T-helper 17 cell (primary cell): ENCODE measurements at places on chromosomes 4 and X.

GRCh38 chr4:152456609-152457008, 79.3 kb downstream of the FBXW7 start:
- no peak for DNase-seq

DNA sequence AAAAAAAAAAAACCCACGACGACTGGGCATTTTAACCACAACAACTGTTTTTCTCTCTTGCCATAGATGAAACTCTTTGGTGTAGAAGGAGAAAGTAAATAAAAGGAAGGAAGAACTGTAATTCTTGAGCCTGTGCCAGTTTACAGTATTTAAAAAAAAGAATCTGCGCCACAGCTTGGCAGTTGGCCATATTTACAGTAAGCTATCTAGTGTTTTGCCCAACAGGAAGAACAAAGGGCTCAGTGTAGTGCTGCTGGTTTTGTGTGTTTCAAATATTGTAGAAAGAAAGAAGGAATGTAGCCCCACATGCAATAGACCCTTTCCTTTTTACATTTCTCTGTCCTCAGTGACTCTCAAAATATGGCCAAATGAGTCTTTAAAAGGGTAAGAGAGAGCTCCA, 66.1 kb downstream of the NR3C2 start:
- no peak for DNase-seq

GRCh38 chrX:153547195-153547594, 29.8 kb downstream of the ATP2B3 start:
- DNase-seq = no peak

DNA sequence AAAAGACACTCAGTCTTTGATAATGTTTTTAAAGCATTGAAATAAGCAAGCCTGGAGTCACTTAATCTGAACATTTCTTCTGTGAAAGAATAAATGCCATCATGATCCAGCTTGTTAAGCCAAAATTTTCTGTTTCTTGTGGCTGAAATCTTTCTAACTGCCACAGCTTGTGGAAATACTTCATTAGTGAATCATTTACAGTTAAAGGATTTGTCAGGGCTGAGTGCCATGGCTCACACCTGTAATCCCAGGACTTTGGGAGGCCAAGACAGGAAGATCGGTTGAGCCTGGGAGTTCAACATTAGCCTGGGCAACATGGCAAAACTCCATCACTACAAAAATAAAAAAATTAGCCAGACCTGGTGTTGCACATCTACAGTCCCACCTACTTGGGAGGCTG, 93.3 kb upstream of the PDE5A start:
- no peak for DNase-seq

GRCh38 chr4:32962100-32962499, 2241.9 kb downstream of the PCDH7 start:
- DNase-seq = no peak

- no peak for DNase-seq
Observed at GRCh38 chr4:121692261-121692660, 4.5 kb downstream of the ANXA5 start.

- DNase-seq = no peak
Observed at GRCh38 chr4:17619416-17620105, 5.1 kb downstream of the MED28 start.

GRCh38 chrX:81392396-81392795, 190.5 kb downstream of the SH3BGRL start:
- DNase-seq = no peak

DNA sequence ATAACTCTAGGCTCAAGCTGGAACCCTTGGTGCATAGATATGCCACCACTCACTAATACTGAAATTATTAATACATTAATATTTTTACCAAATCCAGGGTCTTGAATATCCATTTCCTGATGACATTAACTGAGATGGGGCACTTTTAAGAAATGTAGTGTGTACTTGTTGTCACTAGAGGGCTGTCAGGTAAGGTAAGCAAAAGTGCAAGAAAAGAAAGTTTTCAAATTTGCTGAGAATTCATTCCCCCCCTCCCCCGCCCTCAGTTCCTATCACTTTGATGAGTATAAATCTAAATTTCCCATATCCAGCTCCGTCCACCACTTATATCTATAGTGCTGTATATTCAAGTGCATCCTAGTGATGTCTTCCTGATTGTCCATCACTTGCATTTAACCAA, 20.5 kb upstream of the WDR44 start:
- no peak for DNase-seq

- no peak for DNase-seq
Observed at GRCh38 chr4:48093991-48094416, 40.0 kb downstream of the TXK start.

GRCh38 chr4:30605616-30606190, 114.5 kb upstream of the PCDH7 start:
- no peak for DNase-seq

- DNase-seq = peak; percentile 23
Observed at GRCh38 chr4:182925298-182925757, 8.1 kb upstream of the DCTD start.

DNA sequence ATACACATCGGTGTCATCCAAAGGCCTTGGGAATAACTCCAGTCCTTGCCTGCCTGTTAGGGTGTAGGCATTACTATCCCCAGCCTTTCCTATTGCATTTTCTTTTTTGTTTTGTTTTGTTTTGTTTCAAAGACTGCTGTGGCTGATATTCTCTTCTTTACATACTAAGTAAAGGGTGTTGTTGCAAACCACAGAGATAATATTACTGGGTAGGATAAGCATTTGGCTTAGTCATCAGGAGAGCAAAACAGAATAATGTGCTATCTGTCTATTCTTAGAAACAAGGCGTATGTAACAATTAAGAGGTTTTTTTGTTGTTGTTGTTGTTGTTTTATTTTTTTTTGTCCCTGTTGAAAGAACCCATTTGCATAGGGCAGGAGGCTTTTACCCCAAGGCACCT, 41.8 kb downstream of the UGT2B28 start:
- no peak for DNase-seq

- no peak for DNase-seq
Observed at GRCh38 chr4:26239801-26240200, 81.0 kb upstream of the RBPJ start.

DNA sequence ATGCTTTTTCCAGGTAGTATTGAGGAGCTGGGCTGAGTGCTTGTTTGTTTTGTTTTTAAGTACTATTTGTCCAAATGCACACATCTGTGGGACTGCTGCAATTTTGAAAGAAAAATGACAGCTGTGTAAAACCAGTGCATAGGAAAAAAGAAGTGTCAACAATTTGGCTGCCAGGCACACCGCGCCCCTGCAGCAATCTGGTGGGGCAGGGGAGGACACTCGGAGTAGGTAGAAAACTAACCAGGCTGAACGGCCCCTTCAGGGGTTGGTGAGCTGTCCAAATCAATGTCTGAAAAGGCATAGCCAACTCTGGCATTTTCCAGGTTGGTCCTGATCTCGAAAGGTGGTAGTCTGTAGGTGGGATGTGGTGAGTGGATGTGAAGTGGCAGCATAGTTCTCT, 1.1 kb downstream of the LDOC1 start:
- no peak for DNase-seq

GRCh38 chr4:16676230-16676770, 222.1 kb downstream of the LDB2 start:
- no peak for DNase-seq

DNA sequence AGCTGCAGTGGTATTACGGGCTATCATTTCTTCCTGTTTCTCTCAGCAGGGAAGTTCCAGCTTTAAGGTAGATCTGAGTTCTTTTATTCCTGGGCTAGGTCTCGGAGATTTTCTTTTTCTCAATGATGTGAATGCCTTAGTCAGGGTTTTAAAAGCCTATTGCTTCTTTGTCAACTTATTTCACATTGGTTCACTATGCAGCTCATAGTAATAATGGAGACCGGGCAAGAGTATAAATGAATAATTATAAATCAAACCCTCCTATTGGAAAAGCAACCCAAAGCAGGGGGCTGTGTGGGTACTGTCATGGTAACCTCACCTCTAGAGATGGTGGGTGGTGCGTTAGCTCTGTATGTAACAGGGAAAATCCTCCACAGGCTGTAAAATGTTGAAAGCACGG, 563.6 kb downstream of the RPA4 start:
- no peak for DNase-seq

DNA sequence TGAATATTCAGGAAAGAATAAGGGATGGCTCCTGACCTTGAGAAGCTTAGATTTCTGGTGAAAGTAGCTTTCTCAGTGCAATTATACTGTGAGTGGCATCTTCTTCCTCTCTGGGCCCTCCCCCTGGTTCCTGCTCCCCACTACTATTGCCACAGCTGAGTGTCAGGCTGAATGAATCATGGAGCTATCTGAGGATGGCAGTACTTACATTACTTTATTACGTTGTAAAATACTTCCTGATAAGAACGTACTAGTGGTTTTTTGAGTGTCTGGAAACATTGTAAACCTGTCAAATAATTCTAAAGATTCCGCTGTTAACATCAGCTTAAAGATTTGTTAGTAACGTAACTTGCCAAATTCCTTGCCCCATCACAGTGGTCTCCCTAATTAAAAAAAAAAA, 36.2 kb downstream of the ARHGAP10 start:
- DNase-seq = no peak

GRCh38 chr4:92100975-92101374, 202.8 kb upstream of the GRID2 start:
- no peak for DNase-seq

- no peak for DNase-seq
Observed at GRCh38 chr4:106365613-106366012, 3.0 kb downstream of the GIMD1 start.

DNA sequence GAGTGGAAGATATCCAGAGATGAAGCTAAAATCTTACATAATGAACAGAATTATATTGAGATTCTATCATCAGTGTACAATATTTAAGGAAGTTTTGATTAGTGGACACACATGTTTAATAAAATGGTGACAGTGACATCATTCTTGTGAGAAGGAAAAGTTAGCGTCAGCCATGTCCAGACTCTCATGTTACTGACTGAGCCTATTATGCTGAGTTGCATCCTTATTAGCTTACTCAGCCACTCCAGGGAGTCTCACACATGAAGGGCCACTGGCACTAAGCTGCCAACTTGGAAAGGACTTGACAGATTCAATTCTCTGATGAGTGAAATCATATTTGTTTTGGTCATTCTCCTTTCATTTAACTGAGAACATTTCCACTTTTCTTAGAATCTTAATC, 170.6 kb downstream of the BANK1 start:
- no peak for DNase-seq

- no peak for DNase-seq
Observed at GRCh38 chr4:13918110-13918509, 290.6 kb upstream of the BOD1L1 start.

DNA sequence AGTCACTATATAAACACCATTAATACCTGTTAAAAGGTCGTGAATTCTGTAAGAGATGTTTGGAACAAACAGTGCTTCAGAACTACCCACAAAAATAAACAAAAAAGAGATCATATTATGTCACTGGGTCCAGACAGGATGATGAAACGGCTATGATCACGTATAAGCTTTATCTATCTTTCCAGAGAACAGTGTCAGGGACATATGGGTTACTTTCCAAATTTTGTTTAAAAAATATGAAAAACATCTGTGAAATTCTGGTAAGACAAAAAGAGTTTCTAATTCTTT, 90.0 kb downstream of the SORBS2 start:
- no peak for DNase-seq

DNA sequence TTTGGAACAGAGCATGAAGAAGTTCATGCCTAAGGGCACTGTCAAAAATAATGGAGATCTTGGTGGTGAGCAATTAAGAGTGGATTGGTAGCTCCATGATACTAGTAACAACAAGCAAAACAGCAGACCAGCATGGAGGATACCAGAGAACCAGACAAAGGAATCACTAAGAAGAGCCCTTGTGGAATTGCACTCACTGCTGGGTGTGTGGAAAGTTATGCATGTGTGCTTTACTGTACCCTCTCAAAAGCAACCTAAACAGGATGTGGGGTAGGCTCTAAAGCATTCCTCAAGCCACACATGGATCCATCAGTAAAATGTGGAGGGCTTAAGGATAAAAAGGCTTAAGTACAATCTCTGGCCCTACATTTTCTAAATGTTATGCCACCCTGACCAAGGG, 69.5 kb downstream of the AR start:
- no peak for DNase-seq
